ENCODE measurements at places on chromosomes 7 and 10. TPM values are rescaled to one million over a fixed set of nuclear protein-coding genes. Genes with fewer than 3 reads are reported as not detected.
A peak's percentile ranks its signal among the peaks of the same experiment; 100 is the strongest.

- peak; percentile 88 for DNase-seq
Observed at GRCh38 chr7:116354546-116355423, 144.4 kb downstream of the TES start.

GRCh38 chr10:74027702-74028101 lies 29.8 kb downstream of the VCL start:
- no peak for DNase-seq

- no peak for DNase-seq
Observed at GRCh38 chr10:116831790-116832189, 17.5 kb upstream of the ENO4 start.

- no peak for DNase-seq
Observed at GRCh38 chr7:146875237-146875785, 758.7 kb downstream of the CNTNAP2 start.

- no peak for DNase-seq
Observed at GRCh38 chr10:63885156-63885555, 364.0 kb downstream of the REEP3 start.

GRCh38 chr10:114920459-114920858 lies 17.5 kb upstream of the TRUB1 start:
- no peak for DNase-seq

DNA sequence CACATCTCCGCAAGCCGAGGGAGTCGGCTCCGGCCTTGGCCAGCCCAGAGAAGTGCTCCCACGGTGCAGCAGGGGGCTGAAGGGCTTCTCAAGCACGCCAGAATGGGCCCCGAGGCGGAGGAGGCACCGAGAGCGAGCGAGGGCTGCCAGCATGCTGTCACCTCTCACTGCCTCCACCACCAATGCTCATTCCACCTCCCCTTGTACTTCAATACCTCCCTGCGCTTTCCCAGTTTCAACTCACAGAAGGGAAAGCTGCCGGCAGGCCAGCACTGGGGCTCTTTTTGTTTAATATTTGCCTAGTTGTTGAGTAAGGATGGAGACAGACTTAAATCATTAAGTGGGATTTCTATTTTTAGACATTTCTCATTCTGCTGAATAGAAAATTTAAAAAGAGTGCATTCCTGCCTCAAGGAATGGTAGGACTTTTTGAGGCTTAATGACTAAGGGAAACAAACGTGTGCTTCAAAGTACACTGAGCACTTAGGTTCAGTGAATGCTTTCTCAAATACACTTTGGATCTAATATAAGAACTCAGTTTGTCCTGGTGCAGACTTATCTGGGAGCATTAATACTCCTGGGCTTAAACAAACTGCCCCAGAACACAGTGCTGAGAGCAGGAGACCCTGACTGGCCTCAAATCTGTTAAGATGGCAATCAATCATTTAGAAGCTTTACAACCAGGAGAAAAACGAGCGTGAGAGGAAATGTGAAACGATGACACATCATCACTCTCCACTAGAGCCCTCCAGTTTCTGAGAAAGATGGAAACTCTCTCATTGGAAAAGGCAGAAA lies 131.2 kb downstream of the RALA start:
- peak; percentile 47 for DNase-seq

DNA sequence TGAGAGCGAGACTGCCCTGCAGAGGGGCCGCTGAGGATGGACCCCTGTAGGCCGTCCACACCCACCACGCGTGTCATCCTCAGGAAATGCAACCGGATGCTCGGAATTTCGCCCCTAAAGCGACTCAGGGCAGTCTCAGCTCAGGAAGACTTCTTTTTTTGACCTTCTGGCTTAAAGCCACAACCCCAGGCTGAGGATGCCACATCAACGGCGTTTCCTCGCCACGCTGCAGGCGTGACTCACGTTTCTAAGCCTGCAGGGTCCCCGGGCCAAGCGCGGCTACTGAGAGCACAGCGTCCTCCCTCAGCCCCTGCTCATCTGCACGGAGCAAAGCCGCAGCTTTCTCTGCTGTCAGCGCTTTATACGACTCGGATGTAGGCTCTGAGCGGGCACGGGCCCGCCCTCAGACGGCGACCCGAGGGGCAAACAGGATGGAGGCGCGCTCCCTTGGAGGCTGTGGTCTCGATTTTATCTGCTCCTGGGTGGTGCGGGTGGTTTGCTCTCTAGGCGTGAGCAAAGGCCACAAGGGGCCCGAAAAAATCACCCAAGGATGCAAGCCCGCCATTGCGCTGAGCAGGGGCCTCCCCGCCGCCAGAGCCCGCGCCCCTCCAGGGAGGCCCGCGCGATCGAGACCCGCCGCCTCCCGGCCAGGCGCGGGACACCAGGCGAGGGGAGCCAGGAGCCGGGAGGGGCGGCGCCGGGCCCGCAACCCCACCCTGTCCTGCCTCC lies 726 bp upstream of the INSIG1 start:
- DNase-seq, result peak; percentile 58

DNA sequence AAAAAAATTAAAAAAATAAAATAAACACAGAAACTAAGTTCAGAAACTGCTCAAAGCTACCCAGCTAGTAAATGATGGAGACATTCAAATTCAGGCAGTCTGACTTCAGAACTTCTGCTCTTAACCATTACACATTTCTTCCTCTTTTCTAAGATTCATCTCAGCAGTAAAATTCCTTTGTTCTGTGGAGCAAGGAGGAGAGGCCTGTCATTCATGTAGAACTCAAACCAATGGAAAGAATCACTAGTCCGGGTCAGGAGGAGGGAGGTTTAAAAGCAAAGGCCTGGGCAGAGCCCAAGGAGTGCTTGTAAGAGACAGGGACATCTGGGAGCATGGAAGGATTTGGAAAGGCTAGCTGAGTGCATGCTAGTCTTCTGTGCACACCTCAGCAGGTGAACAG lies 37.9 kb upstream of the DNAJB12 start:
- DNase-seq, result no peak

- DNase-seq, result no peak
Observed at GRCh38 chr7:20793248-20793647, 6.6 kb upstream of the SP8 start.

GRCh38 chr7:39045231-39045630 lies 67.5 kb downstream of the POU6F2 start:
- no peak for DNase-seq

DNA sequence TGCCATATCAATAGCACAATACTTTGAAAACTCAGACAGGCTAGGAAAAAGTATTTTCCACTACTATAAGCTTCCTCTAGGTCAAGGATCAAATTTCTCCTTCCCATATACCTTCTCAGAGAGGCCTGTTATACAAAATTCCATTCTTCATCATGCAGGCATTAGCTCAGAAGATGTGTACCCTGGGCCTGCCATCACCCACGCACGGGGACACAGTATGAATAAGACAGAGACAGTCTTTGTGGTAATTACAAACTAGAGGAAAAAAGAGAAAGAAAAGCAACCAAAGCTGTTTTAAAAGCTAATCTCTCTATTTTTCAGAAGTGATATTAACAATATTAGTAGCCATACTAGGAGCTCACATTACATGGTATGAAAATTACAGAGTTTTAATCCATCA lies 236.8 kb upstream of the AOAH start:
- no peak for DNase-seq

GRCh38 chr10:28302012-28302637 lies 739 bp downstream of the MPP7 start:
- DNase-seq, result peak; percentile 56

GRCh38 chr10:3825244-3825643 lies 40.2 kb upstream of the KLF6 start:
- DNase-seq, result no peak

DNA sequence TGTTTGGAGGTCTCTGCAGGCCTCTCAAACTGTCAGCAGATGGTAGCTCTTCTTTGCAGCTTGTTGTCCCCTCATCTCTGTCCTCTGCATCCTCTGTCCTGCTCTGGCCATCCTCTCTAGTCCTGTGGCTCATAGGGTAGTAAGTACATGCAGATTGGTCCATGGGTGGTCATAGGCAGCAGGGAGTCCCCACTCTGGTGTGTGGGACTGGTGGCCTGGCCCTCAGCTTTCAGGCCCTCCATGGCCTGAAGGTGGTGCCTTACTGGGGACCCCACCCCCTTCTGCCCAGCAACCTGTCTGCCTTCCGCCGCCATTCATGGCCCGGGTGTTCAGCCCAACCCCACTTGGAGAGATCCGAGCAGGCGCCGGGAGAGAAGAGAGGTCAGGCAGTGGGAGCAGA lies 12.8 kb upstream of the TCTN3 start:
- DNase-seq, result no peak

- DNase-seq, result no peak
Observed at GRCh38 chr10:45008524-45009161, 7.9 kb downstream of the ZNF22 start.

DNA sequence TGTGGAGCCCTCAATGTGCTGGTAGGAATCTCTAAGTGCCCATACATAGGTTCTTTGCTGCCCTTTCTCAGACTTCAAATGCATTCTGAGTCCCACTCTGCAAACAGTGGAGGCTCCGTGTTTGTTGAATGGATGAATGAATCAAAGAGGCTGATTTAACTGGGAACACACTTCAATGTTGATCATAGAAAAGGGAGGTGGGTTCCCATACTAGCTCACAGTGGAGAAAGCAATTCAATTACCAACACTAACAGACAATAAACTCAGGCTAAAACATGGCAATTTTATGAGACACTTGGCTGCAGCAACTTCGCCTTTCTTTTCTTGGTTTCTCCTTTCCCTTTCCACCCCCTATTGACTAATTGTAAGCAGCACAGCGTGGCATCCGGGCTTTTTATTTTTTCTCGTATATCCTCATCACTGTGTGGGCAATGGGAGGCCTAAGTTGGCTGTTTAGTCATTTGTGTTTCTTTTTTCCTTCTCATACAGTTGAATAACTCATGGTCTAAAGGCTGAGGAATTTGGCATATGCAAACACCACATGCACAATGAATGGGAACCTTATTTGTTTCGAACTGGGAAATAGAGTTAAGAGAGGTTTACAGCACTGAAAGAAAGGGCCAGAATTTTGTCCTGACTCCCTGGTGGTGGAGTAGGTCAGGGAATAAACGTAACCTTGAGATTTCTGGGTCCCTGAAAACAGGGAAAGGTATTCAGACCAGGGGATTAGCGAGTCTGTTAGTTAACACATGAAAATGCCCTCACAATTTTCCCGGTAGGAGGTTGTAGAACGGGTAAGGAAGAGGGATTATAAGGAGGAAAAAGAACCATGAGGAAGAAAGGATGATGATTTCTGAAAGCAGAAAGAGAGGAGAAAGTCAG lies 858.5 kb downstream of the KCNMA1 start:
- no peak for DNase-seq

Gene ASIC3
- 16.8 TPM for total RNA-seq

Gene MRLN
- not detected for total RNA-seq

Gene DPP6
- 27.1 TPM for total RNA-seq

Gene CPVL
- total RNA-seq, result 18.6 TPM

Gene VSTM4
- total RNA-seq, result 46.6 TPM

Gene CUEDC2
- 26.2 TPM for total RNA-seq

Gene RSU1
- 95.4 TPM for total RNA-seq

Gene HOXA5
- 61.0 TPM for total RNA-seq

Gene SCIN
- total RNA-seq, result under 0.01 TPM

Gene AGR2
- not detected for total RNA-seq

Gene ARHGEF5
- 1.3 TPM for total RNA-seq

Gene TRIM50
- total RNA-seq, result not detected

Gene ACSM6
- total RNA-seq, result not detected

Gene PSMG3
- total RNA-seq, result 32.9 TPM

Gene AOAH
- total RNA-seq, result 6.4 TPM

Gene STAG3
- not detected for total RNA-seq
